NCI-H2107 (cell line): ENCODE measurements at places on chromosomes 11 and 22.

- DNase-seq: no peak
These were observed 28.7 kb downstream of the KCNQ1 start for GRCh38 chr11:2473361-2474058.

DNA sequence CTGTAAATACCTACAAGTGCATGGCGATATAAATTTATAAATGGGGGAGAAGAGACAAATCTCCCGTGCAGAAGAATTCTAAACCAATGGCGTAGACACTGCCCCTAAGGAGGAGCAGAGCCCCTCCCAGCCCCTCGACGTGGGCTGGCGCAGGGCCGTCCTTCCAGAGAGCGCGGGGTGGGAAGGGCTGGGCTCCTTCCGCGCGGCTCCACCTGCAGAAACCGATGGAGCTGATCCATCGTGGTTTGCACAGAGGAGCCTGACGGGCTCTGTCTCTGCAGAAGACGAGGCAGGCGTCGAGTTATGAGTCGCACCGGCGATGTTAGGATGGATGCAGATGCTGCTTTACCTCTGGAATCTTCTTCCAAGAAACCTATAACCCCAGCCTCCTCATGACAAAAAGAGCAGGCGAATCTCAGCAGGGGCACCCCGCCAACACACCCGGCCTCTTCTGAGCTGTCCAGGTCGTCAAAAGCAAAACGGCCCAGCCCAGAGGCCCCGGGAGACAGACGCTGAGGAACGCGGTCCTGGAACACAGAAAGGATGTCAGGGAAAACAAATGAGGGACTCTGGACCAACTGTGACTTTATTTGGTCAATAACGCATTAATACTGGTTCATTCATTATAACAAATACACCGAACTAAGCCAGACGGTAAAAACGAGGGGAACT is 11.0 kb upstream of the B4GALNT4 start:
- DNase-seq: no peak

DNA sequence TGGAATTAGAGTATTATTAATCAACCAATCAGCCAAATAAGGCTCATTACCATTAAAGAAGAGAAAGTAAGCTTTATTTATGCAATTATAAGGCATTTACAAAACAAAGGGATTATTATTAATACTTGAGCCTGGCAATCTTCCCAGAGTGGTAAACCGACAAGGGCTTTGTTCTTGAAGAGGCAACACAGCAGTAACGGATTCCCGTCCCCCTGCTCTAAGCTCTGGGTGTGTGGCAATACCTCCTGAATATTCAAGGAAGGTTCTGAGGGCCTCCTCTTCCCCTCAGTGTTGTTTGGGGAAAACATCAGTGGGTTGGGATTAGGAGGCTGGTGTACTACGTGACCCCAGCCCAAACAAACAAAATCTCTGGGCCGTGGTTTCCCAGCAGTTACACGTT is 176.5 kb downstream of the TENM4 start:
- no peak for DNase-seq

GRCh38 chr11:125337836-125338834 is 157.9 kb downstream of the FEZ1 start:
- no peak for DNase-seq

DNA sequence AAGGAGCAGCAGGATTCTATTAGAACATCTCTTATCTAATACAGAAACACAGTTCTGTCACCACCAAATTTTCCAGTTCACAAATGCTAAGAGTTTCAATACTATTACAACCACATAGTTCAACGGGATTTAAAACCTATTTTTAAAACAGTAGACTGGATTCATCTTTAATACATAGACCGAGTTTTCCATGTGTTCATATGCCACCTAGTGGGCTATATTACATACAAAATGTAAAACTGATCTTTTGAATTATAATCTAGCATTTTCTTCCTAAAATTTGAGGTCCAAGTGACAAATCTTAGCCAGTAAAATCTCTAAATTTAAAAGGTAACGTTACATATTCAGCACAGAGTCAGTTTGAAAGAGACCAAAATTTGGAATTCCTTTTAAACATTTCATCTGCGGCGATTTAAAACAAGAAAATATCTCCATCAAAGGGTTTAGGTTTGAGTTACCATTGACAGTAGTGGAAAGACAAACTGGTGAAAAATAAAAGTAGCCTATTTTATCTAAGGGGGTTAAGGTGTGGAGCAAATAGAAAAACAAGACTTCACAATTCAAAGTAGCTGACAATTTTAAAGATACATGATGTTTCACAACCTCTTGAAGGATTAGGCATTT is 269.3 kb upstream of the MPPED2 start:
- DNase-seq: no peak

DNA sequence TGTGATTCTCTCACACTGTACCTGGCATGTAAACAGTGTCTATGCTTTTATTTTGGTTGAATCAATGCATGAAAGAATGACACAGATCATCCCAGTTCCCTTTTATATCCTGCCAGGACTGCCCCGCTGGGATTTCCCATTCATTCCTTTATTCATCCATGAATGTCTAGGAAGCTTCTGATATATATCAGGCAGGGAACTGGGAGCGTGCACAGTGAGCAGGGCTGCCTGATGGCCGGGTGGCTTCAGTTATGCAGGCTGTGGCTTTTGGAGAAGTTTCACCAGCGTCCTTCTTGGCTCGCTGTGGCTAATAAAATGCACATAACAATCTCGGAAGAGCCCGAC is 789.0 kb downstream of the TBC1D22A start:
- DNase-seq: no peak

GRCh38 chr11:9155930-9156329 is 64.5 kb upstream of the SCUBE2 start:
- no peak for DNase-seq

GRCh38 chr11:124793466-124794278 is 6.5 kb downstream of the MSANTD2 start:
- DNase-seq: no peak

DNA sequence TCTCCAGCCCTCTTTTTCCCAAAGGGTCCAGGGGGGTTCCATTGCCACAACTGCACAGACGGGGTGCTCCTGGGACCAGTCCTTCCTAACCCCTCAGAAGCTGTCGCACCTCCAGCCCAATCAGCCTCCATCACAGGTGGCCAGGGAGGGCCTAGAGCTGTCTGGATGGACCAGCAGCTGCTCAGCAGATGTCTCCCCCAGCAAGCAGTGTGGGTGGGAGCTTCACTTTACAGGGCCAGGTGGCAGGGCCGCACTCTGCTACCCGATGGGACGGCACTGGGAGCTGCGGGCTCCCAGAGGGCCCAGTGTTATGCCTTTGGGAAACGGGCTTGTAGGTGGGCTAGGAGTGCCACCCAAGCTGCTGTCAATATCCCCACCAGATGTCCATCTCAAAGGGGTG is 120.5 kb downstream of the DSCAML1 start:
- no peak for DNase-seq

DNA sequence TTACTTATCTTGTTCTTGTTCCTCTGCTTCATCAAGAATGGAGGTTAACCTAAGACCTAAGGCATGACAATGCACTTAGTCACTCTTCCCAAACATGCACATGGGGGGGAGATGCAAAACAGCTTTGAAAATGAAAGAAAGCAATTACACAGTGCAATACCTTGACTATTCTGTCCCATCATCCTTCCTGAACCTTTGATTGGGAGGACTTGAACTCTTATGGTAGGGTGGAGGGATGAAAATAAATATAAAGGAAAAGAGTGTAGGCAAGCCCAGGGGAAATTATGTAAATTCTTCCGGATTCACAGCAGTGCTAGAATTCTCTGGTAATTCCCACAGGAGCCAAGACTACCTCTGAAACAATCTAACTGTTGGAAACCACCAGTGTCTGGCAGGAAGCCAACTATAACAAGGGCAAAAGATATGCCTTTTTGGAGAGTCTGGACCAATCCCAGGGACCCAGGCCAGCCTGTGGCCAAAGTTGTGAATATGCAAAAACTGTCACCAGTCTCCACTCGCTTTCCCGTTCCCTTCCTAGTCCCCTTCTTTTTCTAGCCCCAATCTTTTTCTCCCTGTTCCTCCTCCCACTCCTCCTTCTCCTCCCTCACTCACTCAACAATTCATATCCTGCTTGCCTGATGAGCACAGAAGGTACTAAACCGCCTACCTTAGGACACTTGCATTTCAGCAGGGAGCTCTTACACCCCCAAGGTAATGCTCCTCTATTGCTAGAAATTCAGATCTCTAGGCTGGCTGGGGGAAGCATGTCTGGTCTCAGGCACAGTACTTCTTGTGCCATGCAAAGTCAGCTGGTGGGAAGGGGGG is 2.5 kb upstream of the RCN1 start:
- no peak for DNase-seq

DNA sequence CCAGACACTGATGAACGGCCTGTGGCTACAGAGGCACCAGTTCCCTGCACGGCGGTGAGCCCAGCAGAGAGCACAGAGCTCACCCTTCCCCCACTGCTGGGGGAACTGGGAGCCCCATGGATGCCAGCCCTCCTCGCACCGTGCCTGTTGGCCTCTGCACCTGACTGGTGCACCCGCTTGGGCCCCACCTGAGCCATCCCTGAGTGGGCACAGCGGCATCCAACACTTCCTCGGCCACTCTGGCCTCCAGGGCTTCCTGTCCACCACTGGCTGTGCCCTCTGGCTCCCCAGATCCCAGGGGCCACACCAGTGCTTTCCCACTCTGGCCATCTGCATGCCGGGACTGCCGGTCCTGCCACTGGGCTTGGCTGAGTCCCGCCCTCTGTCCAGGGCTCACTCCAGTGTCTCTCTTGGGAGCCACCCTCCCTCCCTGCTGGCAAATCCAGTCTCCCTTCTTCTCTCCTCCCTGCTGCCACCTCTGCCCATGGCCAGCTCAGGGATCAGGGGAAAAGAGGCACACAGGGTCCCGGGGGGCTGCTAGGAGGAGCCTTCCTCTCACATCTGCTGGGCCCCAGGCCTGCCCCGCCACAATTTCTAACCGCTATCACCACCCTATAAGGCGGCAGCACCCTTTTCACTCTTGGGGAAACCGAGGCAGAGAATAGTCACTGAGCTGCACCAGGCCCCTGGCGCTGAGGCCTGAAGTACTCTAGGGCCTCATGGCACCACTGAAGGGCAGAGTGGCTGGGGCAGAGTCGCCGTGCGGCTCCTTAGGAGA is 33.0 kb downstream of the GNB1L start:
- no peak for DNase-seq

DNA sequence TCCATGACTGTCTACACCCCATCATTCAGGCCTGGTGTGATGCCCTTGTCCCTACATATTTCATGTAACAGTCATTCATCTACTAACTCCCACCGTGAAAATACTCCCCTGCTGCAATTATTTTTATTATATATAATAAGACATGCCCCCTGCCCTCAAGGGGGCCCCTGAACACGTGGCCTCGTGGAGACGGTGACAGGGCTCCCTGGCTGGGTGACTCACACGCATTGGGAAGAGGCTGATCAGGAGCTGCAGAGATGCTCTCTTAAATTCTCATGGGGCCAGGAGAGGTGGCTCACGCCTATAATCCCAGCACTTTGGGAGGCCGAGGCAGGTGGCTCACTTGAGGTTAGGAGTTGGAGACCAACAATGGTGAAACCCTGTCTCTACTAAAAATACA is 88.6 kb downstream of the ST3GAL4 start:
- DNase-seq: no peak

- DNase-seq: no peak
These were observed 27.9 kb downstream of the YPEL1 start for GRCh38 chr22:21707677-21708076.

- no peak for DNase-seq
These were observed 34.0 kb downstream of the LRP5 start for GRCh38 chr11:68346462-68346790.

DNA sequence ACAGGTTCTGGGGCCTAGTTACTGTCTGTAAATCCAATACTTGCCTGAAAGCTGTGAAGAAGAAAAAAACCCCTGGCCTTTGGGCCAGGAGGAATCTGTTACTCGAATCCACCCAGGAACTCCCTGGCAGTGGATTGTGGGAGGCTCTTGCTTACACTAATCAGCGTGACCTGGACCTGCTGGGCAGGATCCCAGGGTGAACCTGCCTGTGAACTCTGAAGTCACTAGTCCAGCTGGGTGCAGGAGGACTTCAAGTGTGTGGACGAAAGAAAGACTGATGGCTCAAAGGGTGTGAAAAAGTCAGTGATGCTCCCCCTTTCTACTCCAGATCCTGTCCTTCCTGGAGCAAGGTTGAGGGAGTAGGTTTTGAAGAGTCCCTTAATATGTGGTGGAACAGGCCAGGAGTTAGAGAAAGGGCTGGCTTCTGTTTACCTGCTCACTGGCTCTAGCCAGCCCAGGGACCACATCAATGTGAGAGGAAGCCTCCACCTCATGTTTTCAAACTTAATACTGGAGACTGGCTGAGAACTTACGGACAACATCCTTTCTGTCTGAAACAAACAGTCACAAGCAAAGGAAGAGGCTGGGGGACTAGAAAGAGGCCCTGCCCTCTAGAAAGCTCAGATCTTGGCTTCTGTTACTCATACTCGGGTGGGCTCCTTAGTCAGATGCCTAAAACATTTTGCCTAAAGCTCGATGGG is 13.5 kb downstream of the PIK3IP1 start:
- no peak for DNase-seq

DNA sequence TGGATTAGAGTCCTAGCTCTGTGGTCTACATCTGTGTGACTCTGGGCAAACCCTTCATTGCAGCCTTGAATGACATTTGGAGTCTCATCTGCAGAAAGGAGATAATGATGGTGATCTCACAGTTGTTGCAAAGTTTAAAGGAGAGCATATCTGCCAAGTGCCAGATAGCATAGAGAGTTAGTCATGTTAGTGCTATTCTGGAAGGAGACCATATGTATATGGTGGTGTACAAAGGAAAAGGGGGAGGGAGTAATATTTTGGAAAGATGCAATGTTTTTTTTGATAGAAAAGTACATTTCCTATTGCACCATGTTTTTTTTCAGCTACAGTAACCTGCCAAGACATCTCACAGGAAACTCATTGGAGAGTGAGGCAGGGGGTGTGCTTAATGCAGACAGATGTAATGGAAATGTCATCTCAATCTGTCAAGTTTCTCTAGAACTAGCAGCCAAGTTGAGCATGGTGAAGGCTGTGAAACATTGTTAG is 92.1 kb upstream of the NARS2 start:
- no peak for DNase-seq

- no peak for DNase-seq
These were observed 67.8 kb downstream of the GGTLC2 start for GRCh38 chr22:22712092-22712658.

DNA sequence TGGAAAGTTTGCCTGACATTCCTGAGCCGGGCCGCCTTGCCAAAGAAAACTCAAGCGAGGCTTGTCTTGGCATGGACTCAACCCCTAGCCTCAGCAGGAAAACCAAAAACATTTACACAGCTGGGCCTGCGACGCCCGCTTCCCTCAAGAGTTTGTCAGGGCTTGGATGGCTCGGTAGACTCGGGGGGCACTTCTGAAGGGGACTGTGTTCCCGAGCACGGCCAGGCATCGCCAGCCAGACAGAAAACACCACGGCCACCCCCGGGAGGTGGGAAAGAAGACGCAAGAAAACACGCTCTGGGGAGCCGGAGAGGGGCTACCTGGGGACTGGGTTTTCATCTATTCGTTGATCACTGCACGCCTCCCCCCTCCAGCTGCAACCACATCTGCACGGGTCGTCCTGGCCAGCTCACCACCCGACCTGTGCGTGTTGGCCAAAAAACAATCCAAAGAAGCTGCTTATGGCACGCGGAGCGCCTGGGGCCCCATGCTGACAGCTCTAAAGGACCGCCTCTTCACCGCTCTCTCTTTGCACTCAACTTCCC is 380.7 kb downstream of the MN1 start:
- DNase-seq: no peak

GRCh38 chr22:46044621-46045458 is 67.9 kb upstream of the WNT7B start:
- DNase-seq: no peak
